ENCODE measurements at places on chromosomes 1 and 21.

GRCh38 chr1:168443899-168444298, 99.9 kb downstream of the XCL2 start:
- no peak for DNase-seq

GRCh38 chr1:111032295-111032897, 68.7 kb upstream of the LRIF1 start:
- peak; percentile 14 for DNase-seq

- DNase-seq, result no peak
These were observed 154.2 kb upstream of the RUNX1 start for GRCh38 chr21:35203093-35203977.

DNA sequence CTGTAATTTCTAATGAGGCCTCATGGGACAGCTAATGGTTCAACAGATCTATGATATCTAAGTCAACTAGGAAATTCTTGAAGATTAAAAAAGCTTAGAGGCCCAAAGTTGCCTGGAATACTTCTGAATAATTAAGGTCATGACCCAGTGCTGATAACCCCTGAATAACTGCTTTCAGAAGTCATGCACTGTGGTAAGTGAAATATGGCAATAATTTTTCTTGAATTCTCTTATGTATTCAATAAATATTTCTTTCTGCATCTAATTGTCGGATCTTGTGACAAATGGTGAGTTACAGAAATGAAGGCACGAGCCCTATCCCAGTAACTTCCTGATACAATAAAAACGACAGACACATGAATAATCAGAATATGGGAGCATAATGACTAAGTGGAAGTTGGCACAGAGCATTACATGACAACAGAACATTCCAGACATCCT, 219.3 kb upstream of the GREM2 start:
- no peak for DNase-seq

Data from mammary epithelial cell (primary cell).